ENCODE measurements at places on chromosomes 5 and 9.

DNA sequence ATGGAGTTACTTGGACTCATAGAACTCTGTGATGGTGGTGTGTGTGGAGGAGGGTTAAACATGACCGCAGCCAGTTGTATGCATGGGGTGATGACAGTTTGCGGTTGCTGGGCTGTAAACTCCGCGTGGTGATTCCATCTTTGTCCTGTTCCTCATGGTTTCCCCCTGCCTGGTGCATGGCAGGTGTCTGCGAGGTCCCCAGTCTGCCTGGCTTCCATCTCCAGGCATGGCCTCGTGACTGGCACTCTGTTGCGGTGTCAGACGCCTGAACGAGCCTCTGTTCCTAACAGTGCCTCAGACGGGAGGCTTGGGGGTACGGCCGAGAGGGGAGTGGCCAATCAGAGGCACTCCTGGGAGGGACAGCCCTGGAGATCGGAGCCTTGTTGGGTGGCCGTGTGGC, 33.9 kb upstream of the SH3PXD2B start:
- DNase-seq: no peak

DNA sequence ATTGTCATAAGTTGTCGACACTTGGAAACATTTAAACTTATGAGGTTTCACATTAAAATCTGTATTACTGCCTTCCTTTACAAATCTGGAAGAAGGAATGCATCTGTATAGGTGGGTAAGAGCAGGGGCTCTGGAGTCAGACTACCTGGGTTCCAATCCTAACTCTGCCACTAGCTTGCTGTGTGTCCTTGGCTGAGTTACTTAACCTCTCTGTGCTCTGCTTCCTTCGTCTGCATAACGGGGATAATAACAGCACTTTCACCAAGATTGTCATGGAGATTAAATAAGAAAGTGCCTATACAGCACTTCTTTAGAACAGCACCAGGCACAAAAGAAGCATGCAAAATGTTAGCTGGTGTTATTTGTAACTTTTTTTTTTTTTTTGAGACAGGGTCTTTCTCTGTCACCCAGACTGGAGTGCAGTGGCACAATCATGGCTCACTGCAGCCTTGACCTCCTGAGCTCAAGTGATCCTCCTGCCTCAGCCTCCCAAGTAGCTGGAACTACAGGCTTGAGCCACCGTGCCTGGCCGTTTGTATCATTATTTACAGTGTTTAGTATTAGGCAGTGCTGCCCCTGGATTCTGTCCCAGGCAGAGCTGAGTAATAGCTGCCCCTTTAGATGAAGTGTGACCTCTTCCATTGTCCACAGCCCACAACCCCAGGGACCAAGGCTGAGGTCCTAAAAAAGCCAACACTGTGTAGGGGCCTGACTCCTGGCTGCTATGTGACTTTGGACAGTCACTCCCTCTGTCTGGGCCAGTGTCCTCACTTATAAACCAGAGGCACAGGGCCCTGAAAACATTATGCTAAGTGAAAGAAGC, 25.4 kb upstream of the TTLL11 start:
- no peak for DNase-seq

DNA sequence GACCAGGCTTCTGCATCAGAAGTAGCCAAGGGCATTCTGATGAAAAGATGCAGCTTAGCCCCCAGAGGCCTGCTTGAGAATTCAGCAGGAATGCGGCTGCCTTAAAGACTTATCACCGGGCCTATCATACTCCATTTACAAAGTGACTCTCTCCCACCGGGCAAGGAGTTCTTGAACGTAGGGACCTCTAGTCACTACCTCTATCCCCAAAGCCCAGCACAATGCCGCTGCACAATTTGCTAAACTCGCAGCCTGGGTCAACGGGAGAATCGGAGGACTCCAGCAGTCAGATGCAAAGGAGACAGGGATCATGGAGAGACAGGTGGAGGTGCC, 661 bp downstream of the PDCL start:
- no peak for DNase-seq

- DNase-seq: no peak
Measured at GRCh38 chr5:37803487-37803886, 36.4 kb downstream of the GDNF start.

GRCh38 chr5:59416451-59416850, 477.1 kb downstream of the PDE4D start:
- DNase-seq: no peak

GRCh38 chr5:8394965-8395364, 526.0 kb downstream of the MTRR start:
- DNase-seq: no peak

GRCh38 chr5:1129711-1130055, 17.8 kb upstream of the SLC12A7 start:
- no peak for DNase-seq

DNA sequence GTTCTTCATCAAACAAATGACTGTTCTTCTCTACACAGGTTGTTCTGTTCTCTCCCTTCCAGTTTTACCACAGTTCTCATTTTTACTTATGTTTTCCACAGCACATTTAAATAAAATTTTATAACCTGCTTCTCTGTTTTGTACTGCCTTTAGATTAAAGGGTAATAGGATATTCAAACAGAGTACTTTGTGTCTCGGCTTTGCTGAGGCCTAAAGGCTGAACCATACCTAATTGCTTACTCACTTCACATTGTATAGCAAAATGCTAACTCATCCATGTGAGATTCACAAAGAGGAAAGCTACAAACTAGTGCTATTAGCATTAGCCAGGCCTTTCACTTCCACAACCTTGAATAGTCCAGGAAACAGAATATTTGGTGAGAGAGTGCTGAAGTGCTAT, 200.3 kb downstream of the TRPM3 start:
- no peak for DNase-seq

DNA sequence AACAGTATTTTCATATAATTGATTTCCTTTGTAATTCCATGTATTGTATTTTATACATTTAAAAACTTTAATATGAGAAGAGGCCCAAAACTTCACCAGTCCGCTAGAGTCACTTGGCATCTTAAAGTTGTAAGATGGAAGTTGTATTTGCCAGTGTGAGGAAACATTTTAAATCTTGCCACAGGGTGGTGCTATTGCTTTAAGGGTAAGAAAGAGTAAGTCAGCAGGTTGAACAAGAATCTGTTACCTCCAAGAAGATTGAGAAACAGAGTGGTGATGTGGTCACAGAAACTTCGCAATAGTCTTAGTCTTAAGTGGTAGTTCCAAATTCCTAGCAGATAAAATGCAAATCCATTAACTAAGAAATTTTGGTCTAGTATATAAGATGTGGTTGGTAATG, 39.8 kb upstream of the RANBP6 start:
- DNase-seq: peak; percentile 30

GRCh38 chr5:131999441-132000240, 11.8 kb downstream of the ACSL6 start:
- DNase-seq: no peak

Data from stimulated activated CD4-positive, alpha-beta T cell treated with anti-CD3 and anti-CD28 coated beads, TNF-alpha, amount 100 ng/mL, for 24 hours (primary cell).